ENCODE measurements at places on chromosomes 3 and 15. TPM values are rescaled to one million over a fixed set of nuclear protein-coding genes. Genes with fewer than 3 reads are reported as not detected.

Gene SEMA3G
- 0.13 TPM for total RNA-seq

Gene KAT2B
- 7.3 TPM for total RNA-seq

Gene MPI
- 38.6 TPM for total RNA-seq

Gene NOX5
- 0.16 TPM for total RNA-seq

Gene SERPINI1
- 2.2 TPM for total RNA-seq
